Left renal cortex interstitium (tissue), 4 donors: ENCODE measurements at places on chromosomes 4 and X. TPM values are rescaled to one million over a fixed set of nuclear protein-coding genes. Genes with fewer than 3 reads are reported as not detected.

- no peak for DNase-seq
These were observed 157.4 kb downstream of the GATB start for GRCh38 chr4:151603377-151603776.

SMR3B gene
- polyA plus RNA-seq, result not detected

DNA sequence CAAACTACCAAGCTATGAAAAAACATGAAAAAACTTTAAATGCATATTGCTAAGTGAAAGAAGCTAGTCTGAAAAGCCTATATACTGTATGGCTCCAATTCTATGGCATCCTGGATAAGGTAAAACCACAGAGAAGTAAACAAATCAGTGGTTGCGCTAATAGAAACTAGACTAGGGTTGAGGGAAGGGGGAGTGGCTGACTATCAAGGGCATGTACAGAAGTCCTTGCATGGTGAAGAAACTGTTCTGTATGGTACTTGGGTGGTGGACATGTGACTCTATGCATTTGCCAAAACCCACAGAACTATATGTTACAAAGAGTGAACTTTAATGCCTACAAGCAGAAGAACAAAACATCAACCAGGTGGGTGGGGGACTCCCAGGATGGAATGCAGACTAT lies 96.8 kb downstream of the MTMR1 start:
- no peak for DNase-seq

- no peak for DNase-seq
These were observed 71.5 kb upstream of the HPRT1 start for GRCh38 chrX:134388161-134389109.

- no peak for DNase-seq
These were observed 55.1 kb upstream of the TNIP3 start for GRCh38 chr4:121219227-121219626.

- DNase-seq, result no peak
These were observed 187.7 kb downstream of the ENOX2 start for GRCh38 chrX:130715299-130715698.

GRCh38 chr4:20254511-20255250 lies 3.0 kb downstream of the SLIT2 start:
- DNase-seq, result no peak

- no peak for DNase-seq
These were observed 36.5 kb downstream of the TBC1D9 start for GRCh38 chr4:140719686-140720085.

GRCh38 chr4:4724321-4724720 lies 135.1 kb upstream of the MSX1 start:
- DNase-seq, result no peak

- no peak for DNase-seq
These were observed 792 bp downstream of the PPP1R3F start for GRCh38 chrX:49270249-49270921.

- peak; percentile 48 for DNase-seq
These were observed 73.0 kb downstream of the SEC24D start for GRCh38 chr4:118762730-118763477.

NBDY gene
- 88.2 TPM for polyA plus RNA-seq

MAGEC2 gene
- polyA plus RNA-seq, result not detected

GRCh38 chrX:112678831-112679230 lies 907 bp downstream of the LHFPL1 start:
- DNase-seq, result no peak
